Activated CD4-positive, alpha-beta T cell treated with anti-CD3 and anti-CD28 coated beads, Interleukin-2, amount 10 ng/mL, durations not matched to agents 7 days and 5 days (primary cell): ENCODE measurements at places on chromosomes 13 and 19. TPM values are rescaled to one million over a fixed set of nuclear protein-coding genes. Genes with fewer than 3 reads are reported as not detected.

GRCh38 chr13:51980908-51981307 lies 30.3 kb downstream of the ATP7B start:
- no peak for DNase-seq

DNA sequence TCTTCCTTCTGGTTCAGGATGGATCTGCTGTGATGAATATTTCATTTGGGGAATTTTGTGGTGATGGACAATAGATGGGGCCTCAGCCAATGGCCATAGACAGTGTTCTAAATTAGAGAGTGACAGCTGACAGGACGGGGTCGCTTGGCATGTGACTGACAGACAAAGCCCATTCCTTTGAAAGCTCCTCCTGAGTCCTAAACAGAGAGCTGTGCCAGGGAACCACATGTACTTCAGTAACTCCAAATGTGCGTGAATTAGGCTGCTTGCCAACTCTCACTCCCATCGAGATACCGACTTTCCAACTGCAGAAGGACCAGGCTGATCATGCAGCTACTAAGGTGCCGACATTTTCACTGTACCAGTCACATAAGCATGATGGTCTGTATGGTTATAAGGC lies 187.7 kb downstream of the SHISA2 start:
- DNase-seq: no peak

DNA sequence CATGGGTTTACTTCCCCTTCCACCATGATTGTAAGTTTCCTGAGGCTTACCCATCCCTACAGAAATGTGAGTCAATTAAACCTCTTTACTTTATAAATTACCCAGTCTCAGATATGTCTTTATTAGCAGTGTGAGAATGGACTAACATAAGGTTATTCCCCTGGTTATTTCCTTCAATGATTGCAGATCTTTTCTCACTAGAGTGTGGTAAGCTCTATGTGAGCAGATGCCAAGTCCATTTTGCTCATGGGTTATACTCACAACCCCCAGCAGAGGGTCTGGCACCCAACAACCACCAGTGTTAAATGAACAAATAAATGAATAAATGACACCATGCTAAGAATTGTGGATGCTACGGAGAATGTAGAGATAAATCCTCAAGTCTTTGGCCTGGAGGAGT lies 472.8 kb downstream of the LIG4 start:
- DNase-seq: no peak

MISP gene
- total RNA-seq: not detected

GRCh38 chr13:50082426-50083281 lies 67.4 kb downstream of the KCNRG start:
- peak; percentile 82 for DNase-seq

DNA sequence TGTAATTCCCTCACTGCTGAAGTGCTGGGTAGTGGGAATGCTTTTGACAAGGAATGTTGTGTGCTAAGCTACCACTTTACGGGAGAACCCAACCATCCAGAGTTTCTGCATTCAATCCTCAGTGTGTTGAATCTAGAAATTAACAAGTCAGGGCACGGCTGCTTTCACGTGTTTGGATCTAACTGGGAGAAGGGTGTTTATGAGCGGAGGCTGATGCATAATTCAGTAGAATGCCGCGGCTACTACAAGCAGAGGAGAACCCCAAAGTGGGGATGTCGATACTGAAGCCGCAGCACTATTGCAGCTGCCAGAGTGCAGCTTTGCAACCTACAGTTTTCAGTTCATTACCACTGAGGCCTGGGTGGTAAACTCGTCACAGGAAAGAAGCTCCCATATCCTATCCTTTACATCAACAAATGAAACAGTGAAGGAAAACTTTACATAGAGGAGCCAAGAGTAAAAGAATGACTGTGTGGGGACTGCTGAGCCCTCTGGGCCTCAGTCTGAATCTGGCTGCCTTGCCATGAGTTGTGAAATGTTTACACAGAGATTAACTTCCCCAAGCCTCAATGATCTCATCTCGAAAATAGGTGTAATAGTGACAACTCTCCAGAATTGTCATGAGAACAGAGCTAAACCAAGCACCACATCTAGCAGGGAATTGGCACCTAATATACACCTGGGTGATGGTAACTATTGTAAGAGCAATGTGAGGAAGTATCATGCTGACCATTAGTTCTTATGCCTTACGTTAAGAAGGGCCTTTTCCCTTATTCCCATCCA lies 531.7 kb downstream of the MYO16 start:
- DNase-seq: no peak

DNA sequence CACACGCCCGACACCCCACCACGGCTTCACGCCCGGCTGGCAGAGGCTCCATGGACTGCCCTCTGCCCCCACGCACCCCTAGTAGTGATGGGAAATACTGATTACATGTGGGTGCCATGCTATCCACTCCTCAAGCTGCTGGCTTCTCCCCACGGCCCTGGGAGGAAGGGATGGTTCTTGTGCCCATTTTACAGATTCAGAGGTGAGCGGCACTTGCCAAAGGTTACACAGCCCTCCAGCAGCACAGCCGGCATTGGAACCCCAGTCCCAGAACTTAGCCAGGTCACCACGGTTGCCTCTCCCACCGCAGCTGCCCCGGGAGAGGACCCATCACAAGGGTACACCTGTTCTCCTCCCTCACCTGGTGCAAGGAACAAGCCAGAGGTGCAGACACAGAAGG lies 13.2 kb downstream of the LRRC4B start:
- no peak for DNase-seq

- DNase-seq: no peak
Measured at GRCh38 chr13:75295201-75295600, 186.8 kb downstream of the TBC1D4 start.

DNA sequence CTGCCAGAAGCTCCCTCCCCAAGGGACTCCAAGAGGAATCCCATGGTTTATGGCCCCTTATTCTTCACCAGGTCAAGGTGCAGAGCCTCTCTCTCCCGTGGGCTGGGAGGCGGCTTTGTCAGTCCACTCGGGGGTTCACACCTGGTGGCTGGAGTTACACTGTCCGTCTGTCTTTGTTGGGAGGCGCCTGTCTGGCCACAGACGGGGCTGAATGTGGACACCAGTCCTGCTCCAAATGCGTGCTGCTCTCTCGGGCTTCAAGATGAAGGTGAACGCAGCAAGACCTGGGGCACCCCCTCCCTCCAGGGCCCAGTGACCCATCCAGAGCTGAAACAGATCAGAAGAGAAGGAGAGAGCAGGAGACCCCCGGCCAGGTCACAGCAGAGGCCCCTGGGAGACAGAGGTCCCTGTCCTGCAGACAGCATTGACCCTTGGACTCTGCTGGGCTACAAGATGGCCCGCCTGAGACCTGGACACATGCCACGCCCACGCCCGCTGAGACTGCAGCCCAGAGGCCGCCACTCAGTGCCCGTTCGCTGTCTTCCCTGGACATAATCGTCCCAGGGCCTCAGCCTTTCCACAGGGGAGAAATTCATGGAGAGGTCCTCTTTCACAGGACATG lies 29.9 kb upstream of the TUBGCP3 start:
- DNase-seq: no peak

CEACAM19 gene
- not detected for total RNA-seq

NCAN gene
- total RNA-seq: not detected

ZNF837 gene
- 2.3 TPM for total RNA-seq

DNA sequence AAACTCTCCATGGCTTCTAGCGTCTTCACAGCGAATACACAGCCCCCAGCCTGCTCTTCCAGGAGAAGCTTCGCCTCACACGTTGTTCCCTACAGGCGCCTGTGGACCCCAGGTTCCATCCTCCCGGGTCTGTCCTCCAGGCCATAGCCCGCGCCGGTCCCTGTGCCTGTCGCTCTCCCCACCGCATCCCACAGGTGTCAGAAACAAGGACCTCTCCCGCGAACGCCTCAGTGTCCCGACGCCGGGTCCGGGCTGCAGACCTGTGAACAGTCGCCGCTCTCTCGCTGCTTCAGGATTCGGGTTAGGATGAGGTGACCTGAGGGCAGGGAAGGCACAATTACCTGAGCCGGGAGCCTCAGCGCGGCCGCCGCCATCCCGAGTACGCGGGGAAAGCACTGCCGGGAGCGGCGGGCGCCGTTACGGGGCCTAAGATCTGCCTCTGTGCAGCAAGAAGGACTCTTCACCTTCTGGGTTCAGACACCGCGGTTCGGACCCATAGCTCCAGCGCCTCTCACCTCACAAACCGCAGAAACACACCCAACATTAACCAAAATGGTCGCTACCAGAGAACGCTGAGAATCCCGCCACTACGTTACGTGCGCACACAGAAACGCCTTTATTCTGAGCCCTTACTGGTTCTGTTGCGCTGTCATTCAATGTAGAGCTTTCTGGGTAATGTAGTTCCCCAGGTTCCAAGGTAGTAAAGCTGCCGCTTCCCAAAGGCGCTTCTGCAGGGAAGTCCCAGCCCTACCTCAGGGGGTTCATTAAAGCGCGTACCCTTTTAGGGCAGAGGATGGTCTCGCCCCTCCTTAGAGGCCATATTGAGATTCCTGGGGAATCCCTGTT lies at the start of gene ZNF418:
TSS of gene ZNF418 (minus strand) at position 583 of the 846 bp plus-strand sequence. CDS start 1,580 bp downstream, outside the sequence.
- DNase-seq: peak; percentile 68
